Activated T-cell treated with anti-CD3 and anti-CD28 coated beads, Interleukin-2, amount 50 U/mL, for 24 hours (primary cell): ENCODE measurements at places on chromosomes 11 and 22.

DNA sequence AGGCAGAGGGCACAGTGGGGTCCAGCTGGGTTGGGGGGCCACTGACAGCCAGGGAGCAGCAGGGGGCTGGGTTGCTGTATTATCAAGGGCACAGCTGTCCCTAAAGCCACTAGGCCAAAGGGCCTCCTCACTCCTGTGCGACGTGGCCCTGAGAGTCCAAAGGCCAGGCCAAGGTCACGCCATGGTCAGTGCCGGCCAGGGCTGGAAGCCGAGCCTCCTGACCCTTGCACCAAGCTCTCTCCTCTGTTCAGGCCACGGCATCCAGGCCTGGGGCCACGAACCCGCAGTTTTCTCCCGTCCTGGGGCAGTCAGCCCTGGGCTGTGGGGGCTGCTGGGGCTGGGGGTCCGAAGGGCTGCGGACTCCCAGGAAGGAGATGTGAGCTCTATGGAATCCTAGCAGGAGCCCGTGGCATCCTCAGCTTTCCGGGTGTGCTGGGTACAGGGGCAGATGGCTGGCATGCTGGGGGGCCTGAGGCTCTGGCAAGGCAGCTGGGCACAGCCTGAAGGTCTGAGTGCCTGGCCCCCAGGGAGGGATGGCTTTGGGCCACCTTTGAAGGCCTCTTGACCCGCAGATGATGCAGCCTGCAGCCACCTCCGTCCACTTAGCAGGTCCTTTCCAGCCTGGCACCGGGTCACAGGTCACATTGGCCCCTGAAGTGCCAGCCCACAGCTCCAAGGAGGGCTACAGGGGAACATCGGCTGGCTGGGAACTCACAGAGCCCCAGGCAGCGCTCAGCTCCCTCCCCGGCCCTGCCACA lies 17.3 kb upstream of the PPARA start:
- no peak for DNase-seq

DNA sequence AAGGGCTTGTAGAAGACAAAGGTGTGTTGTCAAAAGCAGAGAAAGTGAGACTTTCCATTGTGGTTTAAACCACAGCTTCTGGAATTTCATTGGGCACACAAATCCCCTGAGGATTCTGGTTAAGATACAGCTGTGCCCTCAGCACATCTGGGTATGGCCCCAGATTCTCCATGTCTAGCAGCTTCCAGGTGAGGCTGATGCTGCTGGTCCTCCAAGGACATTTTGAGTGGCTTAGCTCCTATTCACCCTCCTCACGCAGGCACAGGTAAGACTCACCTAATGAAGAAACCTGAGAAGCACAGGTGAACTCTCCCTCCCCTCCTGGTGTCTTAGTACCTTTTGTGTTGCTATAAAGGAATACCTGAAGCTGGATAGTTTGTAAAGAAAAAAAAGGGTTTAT lies 88.9 kb upstream of the IGLL5 start:
- DNase-seq, result no peak

DNA sequence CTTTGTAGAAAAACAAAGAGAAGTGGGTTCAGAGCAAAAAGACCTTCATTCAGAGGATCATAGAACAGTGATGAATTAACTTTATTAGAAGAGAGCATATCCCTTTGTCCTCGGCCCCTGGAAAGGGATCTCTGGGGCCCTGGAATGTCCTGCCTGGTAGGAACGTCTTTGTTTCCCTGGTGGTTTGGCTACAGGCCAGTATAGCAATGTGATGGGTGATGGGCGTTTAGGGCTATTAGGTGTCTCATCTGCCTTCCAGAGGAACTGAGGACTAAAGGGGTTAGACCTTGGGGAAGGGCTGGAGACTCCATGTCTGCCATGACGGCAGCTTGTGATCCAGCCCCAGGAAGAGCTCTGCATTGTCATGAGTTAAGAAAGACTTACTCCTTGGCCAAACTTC lies 9.1 kb downstream of the APOL4 start:
- no peak for DNase-seq

GRCh38 chr22:47250995-47251765 lies 488.7 kb downstream of the TBC1D22A start:
- no peak for DNase-seq

DNA sequence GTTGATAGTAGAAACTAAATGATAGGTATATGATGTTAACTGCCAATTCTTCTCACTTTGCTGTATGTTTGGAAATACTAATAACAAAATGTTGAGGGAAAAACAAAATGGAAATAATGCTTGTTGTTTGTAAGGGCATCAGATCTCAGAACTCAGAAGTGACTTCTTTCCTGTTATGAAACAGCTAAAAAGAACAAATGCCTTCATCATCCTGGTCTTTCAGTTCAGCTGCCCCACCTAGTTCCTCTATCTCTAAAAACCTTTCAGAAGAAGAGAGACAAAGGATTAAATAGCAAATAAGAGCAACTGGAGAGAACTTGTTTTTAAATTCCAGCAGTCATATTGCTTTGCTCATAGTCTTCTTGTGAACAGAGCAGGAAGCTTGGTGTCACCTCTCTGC lies 345.3 kb upstream of the NCAM1 start:
- DNase-seq, result no peak

DNA sequence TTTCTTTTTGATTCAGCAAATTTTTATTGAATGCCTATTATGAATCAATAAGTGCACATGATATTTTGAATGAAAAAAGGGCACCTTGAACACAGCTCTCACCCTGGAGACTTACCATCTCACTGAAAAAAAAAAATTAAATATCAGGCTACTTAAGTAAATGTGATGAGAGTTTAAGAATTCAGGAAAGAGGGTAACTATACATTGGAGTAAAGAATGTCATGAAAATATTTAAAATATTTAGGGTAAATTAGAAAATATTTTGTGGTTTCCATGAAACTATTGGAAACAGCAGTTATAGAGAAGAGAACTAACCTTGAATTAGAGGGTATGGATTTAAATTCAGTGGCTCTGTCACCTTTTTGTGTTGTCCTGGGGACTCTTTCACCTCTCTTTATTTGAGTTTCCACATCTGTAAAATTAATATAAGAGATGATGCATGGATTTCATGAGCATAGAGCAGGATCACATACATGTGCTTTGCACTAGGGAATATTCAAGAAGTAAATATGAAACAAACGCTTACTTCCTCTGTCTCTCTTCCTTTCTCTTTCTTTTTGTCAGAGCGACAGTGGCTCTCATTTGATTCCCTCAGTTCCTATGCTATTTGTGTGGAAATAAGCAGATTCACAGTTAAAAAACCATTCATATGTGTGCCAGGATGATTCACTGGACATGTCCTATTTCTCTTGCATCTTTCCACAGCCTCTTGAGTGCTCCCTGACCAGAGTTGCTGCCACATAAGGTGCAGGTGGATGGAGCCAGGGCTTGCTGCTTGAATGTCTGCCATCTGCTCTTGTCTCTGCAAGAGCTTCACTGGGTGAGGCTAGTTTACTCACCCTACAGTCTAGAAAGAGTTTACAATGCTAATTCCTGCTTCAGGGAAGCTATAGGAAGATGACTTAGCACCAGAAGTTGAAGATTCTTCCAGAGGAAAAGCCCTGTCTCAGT lies 533.1 kb downstream of the ETS1 start:
- no peak for DNase-seq

GRCh38 chr11:121476379-121477032 lies 23.7 kb upstream of the SORL1-AS1 start:
- no peak for DNase-seq

GRCh38 chr11:66547662-66548009 lies 933 bp downstream of the ACTN3 start:
- no peak for DNase-seq

DNA sequence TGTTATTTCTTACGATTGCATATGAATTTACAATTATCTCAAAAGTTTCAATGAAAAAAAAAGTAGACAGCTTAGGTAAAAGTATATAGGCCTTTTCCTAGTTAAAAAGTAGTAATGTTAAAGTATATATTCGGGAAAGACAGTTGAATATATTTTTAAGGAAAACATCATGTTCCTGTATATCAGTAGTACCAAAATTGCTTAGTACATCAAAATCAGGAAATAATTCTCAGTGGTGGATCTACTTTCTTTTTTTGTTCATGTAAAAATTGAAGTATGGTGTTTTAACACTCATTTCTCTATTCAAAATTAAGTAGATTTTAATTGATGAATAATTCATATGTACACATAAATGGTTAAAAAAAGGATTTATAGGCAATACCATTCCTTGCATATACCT lies 73.9 kb downstream of the USP47 start:
- DNase-seq, result no peak

- peak; percentile 38 for DNase-seq
These were observed 20.8 kb upstream of the IL18BP start for GRCh38 chr11:71977743-71978418.

- DNase-seq, result no peak
These were observed 855.9 kb downstream of the TBC1D22A start for GRCh38 chr22:47618180-47619010.

- no peak for DNase-seq
These were observed 1337.8 kb downstream of the BRD1 start for GRCh38 chr22:48489551-48490499.

DNA sequence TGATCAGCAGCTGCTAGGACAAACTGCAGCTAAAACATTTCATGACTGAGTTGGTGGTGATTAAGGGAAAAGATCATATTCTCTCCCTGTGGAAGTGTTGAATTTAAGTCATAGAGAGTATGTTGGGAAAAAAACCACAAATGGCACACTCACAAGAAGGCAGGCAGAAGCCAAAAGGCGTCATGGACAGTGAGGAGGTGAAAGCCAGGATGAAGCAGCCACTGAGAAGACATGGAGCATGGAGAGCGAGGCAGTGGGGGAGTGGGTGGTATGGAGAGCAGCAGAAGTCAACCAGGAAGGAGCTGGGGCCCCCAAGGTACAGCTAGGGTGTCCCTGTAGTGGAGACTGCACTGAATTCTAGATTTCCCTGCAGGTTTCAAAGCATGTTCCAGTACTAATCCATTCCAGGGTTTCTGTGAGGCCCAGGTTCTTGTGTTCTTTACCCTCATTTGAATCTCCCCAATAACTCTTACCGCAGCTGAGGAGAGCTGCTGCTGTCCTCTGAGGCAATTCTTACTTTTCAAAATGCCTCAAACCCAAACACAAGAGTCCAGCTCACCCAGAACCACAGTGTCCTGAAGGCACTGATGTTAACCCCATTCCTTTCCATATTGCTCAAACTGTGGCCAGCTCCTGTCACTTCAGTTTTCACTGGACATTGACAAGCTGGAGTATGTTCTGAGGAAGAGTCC lies 191.8 kb upstream of the E2F8 start:
- DNase-seq, result no peak

- DNase-seq, result peak; percentile 82
These were observed at the start of gene OSM for GRCh38 chr22:30266445-30267381. Gene OSM, minus strand, starts transcription at chr22:30266851. Its CDS starts 52 bp downstream, at chr22:30266799.

DNA sequence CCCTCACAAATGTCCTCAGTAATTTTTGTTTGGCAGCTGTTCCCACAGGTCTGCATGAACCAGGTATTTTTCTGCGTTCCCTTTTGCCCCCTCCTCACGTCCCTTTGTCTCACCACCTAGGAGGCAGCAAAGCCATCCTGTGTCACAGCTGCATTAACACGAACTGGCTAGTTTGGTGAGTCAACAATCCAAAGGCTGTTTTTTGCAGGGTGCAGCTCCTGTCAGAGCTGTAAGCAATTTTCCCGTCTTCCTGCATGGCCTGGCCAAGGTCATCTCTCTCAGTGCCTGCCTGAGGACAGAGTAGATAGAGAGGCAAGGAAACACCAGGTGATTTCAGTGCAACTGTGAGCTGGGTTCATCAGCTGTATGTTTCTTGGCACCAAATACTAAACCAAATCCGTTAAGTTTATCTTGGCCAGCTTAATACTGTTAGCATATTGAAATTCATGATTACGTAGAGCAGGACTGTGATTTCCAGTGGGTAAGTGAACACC lies 20.6 kb upstream of the VSIG10L2 start:
- DNase-seq, result no peak

DNA sequence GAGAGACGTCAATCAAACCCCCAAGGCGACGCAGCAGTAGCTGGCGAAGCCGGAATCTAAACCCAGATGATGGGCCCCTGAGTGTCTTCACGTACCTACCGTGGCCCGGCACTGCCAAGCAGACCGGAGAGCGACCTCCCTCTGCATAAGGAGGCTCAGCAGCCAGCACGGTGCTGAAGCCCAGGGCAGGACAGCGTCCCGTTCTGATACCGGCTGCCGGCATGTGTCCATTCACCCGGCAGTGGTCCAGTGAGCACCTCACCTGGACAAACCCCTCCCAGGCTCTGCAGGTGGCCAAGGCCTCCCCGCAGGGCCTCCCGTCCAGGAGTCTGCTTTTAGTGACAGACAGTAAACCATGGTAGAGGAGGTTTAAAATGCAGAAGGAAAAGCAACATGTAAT lies 142.0 kb downstream of the BRD1 start:
- no peak for DNase-seq

DNA sequence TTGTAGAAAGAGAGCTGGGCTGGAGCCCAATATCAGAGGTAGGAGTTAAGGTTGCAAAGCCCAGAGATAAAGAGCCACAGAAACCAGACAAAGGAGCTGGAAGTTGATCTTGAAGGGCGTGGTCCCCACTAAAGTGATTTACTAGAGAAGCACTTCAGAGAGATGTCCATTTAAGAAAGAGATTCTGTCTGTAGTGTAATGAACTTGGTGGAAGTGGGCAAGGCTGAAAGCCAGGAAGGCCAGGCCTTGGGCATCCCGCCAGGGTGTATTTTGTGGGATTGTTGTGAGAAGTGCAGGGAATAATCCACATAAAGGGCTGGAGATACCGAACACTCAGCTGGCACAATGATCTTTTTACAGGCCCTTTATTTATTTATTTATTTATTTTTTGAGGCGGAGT lies 1398.8 kb downstream of the TBC1D22A start:
- DNase-seq, result no peak

DNA sequence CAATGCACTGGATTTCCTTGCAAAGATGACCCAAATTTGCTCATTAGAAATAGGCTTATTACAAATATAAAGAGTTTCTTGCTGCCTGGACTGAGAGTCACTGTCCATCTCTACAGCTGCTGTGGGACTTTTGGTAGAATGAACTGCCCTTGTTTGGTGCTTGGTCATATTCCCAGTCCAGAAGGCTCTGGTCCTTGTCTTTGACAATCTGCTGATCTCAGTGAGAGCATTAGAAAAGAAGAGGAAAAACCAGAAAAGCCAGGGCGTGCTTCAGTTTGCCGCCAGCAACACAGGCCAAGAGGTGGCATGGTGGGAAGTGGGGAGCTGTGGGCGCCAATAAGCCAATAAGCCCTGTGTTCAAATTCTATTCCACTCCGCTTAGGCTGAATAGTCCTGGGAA lies 48.2 kb upstream of the PARVA start:
- no peak for DNase-seq

- DNase-seq, result no peak
These were observed 462.8 kb downstream of the NELL1 start for GRCh38 chr11:21132146-21132720.

DNA sequence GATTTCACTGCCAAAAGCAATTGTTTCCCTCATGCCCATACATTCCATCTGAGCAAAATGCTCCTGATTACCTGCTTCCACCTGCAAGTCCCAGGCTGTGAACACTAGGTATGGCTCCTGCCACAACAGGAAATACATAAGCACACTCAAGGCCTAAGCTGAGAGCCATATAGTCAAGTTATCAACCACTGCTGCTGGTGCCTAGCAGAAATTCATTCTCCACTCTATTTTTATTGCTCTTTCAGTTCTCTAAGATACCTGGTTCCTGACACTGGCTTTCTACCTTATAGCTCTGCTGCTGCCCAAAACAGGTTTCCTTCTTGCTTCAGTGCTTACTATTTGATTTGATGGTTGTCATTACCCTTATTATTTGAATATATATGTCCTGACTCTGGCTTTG lies 31.6 kb downstream of the SLC36A4 start:
- DNase-seq, result no peak
